Activated CD4-positive, alpha-beta T cell treated with anti-CD3 and anti-CD28 coated beads, Interleukin-2, Interleukin-4, amounts not matched to agents 100 ng/mL and 50 ng/mL, durations not matched to agents 16 hours and 8 hours (primary cell): ENCODE measurements at places on chromosomes 3 and 15.

- DNase-seq, result no peak
Observed at GRCh38 chr3:178537122-178537705, 978 bp downstream of the KCNMB2 start.

- DNase-seq, result no peak
Observed at GRCh38 chr3:143961342-143961741, 10.3 kb upstream of the DIPK2A start.

- DNase-seq, result no peak
Observed at GRCh38 chr3:172383306-172383796, 64.9 kb downstream of the GHSR start.

GRCh38 chr3:57120451-57121174, 44.5 kb downstream of the IL17RD start:
- no peak for DNase-seq

DNA sequence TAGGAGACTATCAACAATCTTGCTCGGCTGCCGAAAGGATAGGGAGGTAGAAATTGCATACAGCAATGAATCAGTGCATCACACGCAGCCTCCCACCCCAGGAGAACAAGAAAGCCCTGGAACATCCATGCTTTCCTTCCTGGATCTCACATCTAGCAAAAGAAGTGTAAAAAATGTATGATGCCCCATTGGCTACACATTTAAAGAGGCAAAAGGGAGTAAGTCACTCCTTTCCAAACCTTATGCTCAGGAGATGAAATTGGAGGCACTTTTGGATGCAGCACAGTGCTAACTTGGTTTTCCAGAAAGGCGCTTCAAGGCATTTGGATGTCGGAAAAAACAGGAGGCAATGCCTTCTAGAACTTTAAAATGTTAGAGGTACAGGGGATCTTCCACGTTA, 32.2 kb upstream of the FEZF2 start:
- no peak for DNase-seq

DNA sequence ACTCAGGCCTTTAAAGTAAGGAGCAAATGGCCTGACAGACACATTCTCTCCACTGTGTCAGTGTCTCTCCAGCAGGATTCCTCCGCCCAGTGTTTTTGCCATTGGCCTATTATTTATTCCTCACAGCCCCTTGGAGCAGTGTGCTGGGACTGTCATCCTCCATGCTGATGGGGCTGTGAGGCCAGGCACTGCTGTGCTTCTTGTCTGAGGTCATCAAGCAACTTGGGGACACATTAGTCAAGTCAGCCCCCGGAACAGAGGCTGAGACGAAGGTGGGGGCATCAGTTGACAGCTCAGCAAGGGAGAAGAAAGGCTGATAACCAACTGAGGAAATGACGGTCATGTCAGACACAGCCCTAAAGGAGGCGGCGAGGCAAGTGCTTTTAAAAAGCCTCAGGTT, 67.4 kb downstream of the XXYLT1 start:
- no peak for DNase-seq

DNA sequence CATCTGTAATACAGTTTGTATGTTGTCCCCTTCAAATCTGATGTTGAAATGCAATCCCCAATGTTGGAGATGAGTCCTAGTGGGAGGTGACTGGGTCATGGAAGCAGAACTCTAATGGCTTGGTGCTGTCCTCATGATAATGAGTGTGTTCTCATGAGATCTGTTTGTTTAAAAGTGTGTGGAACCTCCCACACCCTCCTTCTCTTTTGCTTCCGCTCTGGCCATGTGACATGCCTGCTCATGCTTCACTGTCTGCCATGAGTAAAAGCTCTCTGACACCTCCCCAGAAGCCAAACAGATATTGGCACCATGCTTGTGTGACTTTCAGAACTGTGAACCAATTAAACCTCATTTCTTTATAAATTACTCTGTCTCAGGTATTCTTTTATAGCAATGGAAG, 794.0 kb upstream of the CFAP20DC start:
- no peak for DNase-seq

DNA sequence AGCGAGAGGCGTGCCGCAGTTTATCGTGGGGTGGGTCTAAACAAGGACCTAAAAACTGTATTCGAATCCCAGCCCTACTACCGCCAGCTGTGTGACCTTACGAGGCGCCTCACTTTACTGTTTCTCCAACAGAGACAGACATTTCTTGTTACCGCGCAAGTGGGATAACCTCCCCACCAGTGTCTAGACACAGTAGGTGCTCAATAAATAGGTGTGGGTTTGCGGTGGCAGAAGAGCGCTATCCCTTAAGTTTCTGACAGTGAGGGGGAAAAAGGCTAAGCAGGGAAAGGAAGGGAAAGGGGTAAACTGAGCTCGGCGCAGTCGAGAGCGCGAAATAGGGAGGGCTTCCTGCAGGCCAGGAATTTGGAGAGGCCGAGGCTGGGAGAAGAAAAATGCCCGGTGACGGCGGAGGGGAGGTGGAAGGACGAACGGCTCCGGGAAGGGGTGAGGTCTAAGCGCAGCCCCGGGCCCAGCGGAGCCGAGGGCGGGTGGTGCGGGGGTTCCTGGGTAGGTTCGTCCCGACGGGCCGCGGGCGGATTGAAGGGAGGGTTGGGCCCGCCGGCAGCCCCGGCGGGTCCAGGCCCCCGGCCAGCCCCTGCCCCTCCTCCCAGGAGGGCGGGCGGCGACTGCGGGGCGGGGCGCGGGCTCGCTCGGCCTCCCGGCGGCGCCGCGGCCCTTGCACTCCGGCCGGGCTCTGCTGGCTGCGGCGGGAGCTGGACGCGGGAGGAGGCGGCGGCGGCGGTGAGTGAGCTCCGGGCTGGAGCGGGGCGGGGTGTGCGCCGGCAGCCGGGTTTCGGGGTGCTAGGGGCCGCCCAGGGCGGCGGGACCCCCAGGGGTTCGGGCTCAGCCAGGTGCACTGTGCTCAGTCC, at the start of gene CGNL1:
CGNL1 (plus strand) TSS at position 679 of the 869 bp plus-strand sequence. CDS start 61,495 bp downstream, outside the sequence.
- DNase-seq, result no peak

GRCh38 chr3:127264292-127264691, 23.6 kb downstream of the PRR20G start:
- no peak for DNase-seq

DNA sequence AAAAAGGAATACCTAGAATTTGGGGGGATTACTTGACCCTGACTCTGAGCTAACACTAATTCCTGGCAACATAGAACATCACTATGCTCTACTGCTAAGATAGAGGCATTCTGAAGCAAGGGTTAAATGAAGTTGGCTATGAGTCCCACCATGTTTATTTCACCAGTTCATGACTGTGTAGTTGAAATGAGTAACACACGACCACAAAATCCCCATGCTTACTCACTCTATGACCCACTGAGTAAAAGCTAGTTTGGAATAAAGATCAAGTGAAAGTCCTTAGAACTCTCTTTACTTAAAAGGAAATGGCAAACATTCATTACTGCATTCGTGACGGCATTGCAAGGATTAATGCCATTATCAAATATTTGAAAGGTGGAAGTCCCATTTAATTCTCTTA, 47.4 kb downstream of the MRPL46 start:
- peak; percentile 73 for DNase-seq

DNA sequence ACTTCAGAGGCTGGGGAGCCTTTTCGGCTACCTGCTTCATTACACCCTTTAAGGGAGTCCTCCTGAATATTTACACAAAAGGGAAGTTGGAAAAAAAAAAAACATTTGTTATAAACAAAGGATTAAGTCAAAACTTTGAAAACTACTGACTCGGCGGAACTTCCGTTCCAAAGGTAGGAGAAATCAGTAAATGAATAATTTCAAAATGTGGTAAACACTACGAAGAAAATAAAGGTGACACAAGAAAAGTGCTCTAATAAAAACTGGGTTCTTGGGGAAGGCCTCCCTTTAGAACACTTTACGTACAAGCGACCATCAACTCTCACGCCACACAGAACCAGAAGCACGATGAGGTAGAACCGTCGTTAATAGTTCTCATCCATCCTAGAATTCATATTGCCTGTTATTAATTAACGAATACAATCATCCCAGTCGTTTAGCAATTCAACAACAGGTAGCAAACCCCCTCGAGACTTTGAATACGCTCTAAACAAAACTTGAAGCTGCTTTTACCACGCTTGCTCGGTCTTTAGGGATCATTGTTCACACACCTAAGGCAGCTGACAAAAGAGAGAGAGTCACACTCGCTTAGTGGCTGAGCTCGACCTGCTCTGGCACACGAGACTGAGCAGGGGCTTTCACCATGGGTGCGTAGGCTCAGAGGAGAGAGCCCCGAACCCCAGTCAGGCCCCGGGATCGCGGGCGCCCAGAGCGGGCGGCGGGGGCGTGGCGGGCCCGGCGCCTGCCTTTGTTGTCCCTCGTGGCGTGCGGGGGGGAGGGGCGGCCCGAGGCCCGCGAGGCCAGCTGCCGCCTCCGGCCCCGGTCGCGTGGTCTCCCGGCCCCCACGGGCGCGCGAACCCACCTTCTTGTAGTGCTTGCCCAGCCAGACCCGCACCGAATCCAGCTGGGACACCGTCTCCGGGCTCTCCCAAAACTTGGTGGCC, 680 bp downstream of the SMARCC1 start:
- DNase-seq, result peak; percentile 54

- DNase-seq, result no peak
Observed at GRCh38 chr3:147572970-147573340, 163.8 kb downstream of the ZIC1 start.

- no peak for DNase-seq
Observed at GRCh38 chr15:77671362-77672056, 38.8 kb upstream of the LINGO1 start.

- no peak for DNase-seq
Observed at GRCh38 chr3:6321999-6322398, 538.9 kb upstream of the GRM7 start.

DNA sequence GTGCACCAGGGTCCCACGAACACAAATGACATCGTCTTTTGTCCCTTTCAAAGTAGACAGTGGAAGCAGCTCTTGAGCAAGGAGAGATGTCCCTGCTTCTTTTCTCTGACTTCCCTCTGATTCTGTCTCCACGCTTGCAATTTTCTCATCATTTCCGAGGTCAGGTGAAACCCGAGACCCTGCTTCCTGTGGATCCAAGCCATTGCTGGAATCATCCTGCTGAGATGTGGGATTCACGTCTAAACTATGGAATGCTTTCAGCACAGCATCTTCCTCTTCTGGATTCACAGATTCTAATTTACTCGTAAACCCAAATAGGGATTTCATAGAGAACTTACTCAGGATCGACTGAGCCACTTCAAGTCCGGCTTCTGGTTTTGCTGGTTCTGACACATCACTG, 127.1 kb downstream of the FMN1 start:
- DNase-seq, result no peak

- no peak for DNase-seq
Observed at GRCh38 chr15:66236806-66237375, 16.7 kb downstream of the MEGF11 start.

DNA sequence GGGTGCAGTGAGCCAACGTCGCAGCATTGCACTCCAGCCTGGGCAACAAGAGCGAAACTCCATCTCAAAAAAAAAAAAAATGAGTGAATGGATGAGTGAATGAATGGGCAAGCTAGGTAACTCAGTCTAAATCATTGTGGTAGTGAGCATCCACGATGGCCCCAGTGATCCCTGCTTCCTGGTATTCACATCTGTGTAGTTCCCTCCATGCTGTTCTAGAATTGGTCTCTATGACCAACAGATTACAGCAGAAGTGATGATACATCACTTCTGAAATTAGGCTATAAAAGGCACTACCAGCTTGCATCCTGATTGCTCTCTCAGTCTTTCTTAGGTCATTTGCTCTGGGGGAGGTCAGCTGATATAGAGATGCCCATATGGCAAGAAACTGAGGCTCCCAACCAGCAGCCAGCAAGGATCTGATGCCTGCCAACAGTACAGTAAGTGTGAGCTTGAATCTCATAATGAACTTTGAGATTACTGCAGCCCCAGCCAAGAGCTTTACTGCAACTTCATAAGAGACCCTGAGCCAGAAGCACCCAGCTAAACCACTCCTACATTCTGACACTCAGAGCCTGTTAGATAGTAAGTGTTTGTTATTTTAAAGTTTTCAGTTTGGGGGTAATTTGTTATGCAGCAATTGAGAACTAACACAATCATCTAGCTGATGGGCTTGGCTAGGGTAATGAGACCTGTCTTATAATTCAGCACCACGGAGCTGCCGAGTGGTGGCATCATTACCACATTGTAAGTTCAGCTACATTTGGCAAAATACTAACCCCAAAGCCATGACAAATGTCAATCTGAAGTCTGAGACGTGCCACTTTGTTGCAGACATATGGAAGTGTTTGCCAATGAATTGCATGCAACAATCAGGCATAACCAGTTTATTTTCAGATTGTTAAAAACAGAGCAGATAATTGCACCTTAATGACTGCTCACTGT, 53.0 kb downstream of the KLHL6 start:
- DNase-seq, result no peak

GRCh38 chr3:137930976-137931375, 79.0 kb upstream of the CLDN18 start:
- no peak for DNase-seq

DNA sequence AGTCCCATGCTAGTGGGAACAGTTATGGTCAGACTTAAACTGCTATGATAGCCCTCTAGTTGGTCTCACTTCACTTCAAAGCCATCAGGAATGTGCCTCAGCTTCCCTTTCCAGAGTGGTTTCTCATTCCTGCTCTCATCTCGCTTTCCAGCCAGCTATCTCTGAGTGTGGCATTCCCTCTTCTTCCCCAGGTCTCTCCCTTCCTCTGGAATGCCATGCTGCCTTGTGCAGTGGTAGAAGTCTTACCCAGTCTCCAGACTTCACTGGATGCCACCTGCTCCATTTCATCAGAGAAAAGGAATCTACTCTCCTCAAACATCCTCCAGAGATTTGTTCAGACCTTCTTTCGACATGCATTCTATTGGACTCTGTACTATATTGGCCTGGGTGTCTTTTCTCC, 83.0 kb downstream of the AGBL1 start:
- no peak for DNase-seq

GRCh38 chr3:22318325-22318724, 567.3 kb upstream of the ZNF385D start:
- no peak for DNase-seq

- DNase-seq, result peak; percentile 2
Observed at GRCh38 chr3:172846103-172846561, 95.6 kb downstream of the ECT2 start.

- no peak for DNase-seq
Observed at GRCh38 chr15:93362821-93363220, 273.8 kb upstream of the RGMA start.

GRCh38 chr3:182921665-182922355, 58.5 kb downstream of the DCUN1D1 start:
- no peak for DNase-seq

GRCh38 chr3:181771120-181771519, 59.4 kb downstream of the SOX2 start:
- no peak for DNase-seq

DNA sequence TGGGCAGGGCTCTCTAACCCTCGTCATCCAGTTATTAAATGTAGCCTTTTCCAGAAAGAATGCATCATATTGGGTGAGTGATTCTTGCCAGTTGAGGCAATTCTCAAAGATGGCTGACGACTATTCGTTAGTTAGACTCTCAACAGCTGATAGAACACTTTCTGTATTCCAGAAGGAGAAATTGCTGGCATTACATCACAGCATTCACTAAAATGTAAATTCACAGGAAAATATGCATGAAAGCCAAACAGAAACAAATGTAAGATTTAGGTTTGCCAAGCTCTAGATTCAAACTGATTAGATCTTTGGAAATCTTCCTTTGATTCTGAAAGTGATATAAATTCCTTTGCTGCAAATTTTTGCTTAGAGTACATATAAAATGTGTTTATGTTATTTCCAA, 1501.0 kb downstream of the SI start:
- no peak for DNase-seq
